Stimulated activated CD8-positive, alpha-beta memory T cell treated with anti-CD3 and anti-CD28 coated beads, Interleukin-15, amount 100 ng/mL, for 4 hours (primary cell): ENCODE measurements at places on chromosomes 6 and 20.

GRCh38 chr20:21709535-21709904, 4.1 kb downstream of the PAX1 start:
- DNase-seq: no peak

DNA sequence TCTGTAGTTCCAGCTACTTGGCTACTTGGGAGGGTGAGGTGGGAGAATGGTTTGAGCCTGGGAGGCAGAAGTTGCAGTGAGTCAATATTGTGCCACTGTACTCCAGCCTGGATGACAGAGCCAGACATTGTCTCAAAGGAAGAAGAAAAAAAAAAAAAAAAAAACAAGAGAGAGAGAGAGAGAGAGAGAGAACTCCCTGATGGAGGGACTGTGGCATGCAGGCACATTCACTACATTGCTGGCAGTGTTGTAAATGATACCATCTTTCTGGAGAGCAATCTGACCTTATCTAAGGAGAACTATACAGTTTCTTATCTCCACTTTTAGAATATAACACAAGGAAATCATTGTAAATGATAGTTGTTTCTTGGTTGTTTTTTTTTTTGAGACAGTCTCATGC, 85.1 kb downstream of the MDN1 start:
- DNase-seq: no peak

DNA sequence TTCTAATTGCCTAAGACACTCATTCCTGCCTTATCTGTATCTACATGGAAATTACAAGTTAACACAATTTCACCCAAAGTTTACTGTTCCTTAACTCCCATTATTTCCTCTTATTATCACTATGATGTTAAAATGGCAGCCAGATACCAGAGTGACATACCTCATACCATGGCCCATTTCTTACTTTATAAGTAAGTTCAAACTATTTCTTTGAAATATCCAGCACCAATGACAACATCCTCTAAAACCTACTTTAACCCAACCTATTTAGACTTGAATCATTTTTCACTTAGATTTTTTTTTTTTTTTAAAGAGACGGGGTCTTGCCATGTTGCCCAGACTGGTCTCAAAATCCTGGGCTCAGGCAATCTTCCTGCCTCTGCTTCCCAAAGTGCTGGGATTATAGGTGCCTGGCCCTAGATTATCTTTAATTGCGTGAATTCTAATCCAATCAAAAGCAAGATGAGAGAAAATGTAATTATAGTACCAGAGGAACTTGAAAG, 10.0 kb downstream of the REV3L start:
- no peak for DNase-seq

- DNase-seq: no peak
Measured at GRCh38 chr20:25421102-25421501, 13.6 kb downstream of the GINS1 start.

- no peak for DNase-seq
Measured at GRCh38 chr6:6366803-6367202, 46.3 kb upstream of the F13A1 start.

DNA sequence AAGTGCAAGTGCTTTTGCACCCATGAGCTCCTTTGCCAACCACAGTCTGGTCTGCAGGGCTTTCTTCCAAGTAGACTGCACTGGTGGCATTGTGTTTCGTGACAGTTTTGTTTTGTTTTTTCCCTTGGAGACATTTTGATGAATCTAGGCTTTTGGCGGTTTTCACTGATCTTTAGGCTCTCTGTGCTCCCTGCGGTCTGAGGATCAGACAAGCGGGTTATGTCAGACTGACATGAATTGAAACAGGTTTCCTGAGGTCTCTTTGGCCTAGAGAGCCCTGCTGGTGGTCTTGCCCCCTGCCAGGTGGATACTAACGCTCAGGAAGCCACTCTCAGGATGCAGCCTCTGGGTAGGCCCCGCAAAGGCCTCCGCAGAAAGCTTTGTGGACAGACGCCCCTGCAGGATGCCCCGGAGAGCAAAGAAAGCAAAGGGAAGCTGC, 555.4 kb upstream of the AGPAT4 start:
- DNase-seq: no peak

- no peak for DNase-seq
Measured at GRCh38 chr20:6099819-6100218, 23.0 kb downstream of the FERMT1 start.

DNA sequence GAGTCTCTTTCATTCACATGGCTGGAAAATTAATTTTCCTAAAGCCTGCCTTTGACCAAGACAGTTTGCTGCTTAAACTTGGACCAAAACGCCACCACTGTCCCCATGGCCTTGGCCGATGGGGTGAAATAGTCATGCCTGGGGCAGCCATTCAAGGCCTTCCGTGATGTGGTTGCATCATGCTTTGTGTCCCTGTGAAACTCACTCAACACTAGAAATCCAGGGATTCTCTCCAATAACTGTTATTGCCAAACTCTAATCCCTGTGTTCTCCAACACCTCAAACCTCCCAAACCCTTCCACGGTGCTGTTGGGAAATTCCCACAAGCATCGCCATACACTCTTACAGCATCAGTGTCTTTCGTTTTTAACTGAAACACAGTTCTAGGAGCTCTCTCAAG, 1.4 kb upstream of the TXNDC5 start:
- DNase-seq: no peak

DNA sequence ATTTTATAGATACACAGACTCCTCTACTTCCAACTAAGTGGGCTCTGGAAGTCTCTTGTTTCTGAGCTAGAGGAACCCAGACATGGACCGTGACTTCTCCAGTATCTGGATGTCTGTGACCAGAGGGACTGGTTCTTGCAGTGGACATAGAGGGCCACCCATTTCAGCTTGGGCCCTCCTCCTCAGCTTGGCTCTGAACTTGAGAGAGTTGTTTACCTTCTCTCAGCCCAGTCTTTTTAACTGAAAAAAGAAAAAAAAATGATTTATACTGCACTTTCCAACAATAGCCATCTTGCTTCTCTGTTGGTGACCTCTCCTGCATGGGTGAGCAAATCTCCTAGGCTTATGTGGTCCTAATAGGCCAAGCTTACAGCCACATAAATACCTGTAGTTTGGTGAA, 60.3 kb upstream of the TMEM181 start:
- no peak for DNase-seq

GRCh38 chr6:160132297-160132637, 10.7 kb downstream of the SLC22A1 start:
- DNase-seq: no peak

DNA sequence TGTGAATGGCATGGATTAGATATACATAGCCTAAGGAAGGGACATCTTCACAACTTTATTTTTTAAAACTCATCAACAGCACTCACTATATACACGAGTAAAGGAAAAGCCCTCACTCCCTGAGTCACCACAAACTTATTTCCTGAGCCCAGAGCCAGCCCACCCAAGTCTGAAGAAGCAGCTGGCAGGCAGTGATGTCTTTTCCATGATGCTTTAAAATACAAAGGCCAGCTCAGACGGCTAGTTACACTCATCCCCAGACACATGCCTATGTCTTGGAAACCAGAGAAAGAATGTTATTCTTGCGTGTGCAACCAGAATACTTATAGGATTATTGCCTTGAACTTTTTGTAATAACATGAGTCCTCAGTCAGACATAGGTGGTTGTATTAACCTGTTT, 114.4 kb downstream of the ADGRG6 start:
- no peak for DNase-seq

DNA sequence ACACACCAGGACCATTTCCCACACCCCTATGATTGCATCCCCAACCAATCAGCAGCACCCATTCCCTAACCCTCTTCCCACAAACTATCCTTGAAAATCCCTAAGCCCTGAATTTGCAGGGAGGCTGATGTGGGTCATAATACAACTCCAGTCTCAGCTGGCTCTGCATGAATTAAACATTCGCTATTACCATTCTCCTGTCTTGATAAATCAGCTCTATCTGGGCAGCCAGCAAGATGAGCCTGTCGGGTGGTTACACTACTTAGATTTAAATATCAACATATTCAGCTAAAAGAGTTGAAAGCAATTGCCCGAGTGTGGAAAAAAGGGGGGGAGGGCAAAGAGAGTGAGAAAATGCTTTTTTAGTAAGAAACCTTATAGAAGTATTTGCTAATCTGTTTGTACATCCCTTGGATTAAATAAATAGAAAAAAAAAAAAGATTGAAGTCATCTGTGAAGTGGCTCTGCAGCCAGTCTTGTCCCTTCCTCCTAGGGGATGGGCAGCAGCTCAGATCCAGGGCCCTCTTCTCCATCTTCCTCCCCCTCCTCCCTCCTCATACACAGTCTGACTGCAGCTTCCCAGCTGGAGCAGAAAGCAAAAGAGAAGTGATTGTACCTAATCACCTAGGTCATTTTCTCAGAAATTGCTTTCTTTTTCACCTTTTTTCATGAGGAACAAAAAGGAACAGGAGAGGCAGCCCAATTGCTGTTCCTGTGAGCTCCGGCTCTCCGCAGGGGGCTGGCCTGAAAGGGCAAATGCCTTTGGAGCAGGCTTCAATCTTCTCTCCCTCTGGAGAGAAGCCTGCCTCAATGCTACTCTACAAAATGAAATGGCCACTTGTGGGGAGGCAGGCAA, 356.6 kb upstream of the SULF2 start:
- DNase-seq: no peak

DNA sequence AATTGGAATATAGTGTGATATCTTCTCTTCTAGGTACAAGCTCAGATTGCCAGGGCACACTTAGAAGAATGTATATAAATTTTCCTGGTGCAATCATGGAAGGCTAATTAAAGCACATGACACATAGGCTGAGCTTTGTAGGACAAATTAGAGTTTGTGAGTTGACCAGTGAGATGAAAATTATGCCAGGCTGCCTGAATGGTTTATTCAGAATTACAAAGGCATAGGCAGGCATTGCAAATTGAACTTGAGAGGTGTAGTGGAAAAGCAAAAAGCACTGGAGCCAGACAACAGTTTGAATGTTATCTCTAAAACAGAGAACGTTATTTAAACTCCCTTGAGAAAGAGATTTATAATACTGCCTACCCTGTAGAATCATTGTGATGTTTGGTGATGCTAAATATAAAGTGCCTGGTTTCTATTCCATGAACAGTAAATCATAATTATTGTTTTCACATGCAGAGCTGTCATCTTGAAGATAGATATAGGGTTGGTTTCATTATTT, 712.1 kb downstream of the TBC1D32 start:
- no peak for DNase-seq

DNA sequence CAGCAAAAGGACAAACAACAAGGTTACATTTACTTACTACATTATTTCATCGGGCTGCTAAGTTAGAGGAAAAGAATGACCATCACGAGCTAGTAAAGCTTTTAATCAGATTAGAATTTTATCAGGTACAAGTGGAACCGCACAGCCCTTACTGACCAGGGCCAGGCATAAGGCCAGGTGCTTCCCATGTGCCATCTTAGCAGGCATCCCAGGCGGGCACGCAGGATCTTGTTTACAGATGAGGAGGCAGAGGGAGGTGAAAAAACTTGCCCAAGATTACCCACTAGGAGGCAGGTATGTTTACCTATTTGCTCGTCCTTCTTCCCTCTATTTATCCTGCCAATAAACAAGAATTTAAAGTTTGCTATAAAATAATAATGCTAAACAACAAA, 10.7 kb downstream of the EZR start:
- no peak for DNase-seq

DNA sequence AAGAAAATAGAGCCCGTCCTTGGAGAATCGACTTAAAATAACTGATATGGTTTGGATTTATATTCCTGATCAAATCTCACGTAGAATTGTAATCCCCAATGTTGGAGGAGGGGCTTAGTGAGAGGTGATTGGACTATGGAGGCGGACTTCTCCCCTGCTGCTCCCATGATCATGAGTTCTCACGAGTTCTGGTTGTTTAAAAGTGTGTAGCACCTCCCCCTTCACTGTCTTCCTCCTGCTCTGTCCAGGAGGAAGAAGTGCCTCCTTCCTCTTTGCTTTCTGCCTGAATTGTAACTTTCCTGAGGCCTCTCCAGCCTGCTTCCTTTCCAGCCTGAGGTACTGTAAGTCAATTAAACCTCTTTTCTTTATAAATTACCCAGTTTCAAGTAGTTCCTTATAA, 529.2 kb downstream of the HAO1 start:
- no peak for DNase-seq

- DNase-seq: no peak
Measured at GRCh38 chr20:4876731-4877130, 124.6 kb downstream of the SLC23A2 start.

DNA sequence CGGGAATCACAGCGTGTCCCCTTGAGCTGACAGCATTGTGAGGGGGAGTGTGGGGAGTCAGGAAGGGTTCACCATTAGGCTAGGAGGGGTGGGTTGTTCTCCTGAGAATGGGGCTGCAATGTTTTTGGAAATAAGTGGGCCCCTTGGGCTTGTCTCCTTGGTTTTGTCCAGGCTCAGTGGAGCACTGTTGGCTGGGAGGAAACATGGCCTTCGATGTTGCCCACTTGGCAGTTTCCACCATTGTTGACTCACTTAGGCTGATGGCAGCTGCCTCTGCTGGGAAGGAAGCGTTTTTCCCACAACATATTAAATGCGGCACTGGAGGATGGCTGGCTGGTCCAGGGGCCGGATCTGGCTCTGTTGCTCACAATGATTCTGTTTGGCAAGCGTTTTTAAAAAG, 512.1 kb downstream of the QKI start:
- no peak for DNase-seq

DNA sequence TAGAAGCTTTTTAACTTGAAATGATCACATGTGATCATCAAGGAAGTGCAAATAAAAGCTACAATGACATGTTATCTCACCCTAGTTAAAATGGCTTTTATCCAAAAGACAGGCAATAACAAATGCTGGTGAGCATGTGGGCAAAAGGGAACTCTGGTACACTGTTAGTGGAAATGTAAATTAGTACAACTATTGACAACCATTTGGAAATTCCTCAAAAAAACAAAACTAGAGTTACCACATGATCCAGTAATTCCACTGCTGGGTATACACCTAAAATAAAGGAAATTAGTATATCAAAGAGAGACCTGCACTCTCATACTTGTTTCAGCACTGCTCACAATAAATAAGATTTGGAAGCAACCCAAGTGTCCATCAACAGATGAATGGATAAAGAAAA, 108.7 kb downstream of the HTR1B start:
- DNase-seq: no peak

DNA sequence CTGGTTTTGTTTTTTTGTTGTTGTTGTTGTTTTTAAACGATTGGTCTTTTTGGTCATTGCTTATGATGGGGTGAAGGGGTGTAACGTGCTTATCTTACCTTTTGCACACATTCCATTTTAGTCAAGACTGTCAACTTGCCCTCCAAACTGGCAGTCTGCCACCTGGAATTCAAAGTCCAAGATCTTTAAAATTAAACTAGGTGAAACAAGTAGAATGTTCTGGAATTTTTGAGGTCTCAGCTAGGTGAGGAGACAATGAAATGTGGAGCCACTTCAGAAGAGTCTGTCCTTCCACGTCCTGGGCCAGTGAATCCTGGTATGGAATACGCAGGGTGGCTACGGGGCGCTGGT, 344.6 kb downstream of the ZFAND3 start:
- DNase-seq: no peak

- DNase-seq: no peak
Measured at GRCh38 chr6:91358986-91359385, 772.1 kb upstream of the MAP3K7 start.

- DNase-seq: no peak
Measured at GRCh38 chr6:66985816-66986215, 1278.8 kb upstream of the EYS start.

DNA sequence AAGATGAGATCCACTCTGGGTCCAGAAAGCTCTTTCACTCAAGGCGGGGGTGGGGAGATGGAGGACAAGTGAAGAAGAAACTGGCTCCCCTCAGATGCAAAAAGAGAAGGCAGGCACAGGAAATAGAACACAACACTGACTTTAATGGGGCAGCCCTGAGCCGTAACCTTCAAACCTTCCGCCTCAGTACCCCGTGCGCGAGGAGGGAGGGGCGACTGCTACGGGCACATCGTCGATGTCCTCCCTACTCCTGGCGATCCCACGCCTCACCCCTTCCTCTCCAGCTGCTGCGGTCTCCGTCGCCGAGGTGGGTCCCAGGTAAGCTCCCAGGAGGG, 3.9 kb downstream of the SPEF1 start:
- DNase-seq: no peak
